Naive thymus-derived CD8-positive, alpha-beta T cell (primary cell): ENCODE measurements at places on chromosomes 7 and 10.

GRCh38 chr7:80640846-80641245 lies 2.4 kb downstream of the CD36 start:
- DNase-seq = no peak

DNA sequence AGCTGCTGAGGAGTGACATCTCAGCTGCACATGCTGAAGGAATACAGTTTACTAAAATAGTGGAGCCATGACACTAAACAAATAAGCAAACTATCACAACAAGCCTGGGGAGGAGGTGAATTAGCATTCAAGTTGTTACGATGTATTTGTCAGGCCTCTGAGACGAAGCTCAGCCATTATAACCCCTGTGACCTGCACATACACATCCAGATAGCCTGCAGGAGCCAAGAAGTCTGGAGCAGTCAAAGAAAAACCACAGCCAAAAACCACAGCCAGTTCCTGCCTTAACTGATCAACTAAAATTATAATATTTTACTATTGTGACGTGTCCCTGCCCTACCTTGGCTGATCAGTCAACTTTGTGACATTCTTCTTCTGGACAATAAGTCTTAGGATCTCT lies 68.6 kb downstream of the NSUN6 start:
- DNase-seq = no peak

DNA sequence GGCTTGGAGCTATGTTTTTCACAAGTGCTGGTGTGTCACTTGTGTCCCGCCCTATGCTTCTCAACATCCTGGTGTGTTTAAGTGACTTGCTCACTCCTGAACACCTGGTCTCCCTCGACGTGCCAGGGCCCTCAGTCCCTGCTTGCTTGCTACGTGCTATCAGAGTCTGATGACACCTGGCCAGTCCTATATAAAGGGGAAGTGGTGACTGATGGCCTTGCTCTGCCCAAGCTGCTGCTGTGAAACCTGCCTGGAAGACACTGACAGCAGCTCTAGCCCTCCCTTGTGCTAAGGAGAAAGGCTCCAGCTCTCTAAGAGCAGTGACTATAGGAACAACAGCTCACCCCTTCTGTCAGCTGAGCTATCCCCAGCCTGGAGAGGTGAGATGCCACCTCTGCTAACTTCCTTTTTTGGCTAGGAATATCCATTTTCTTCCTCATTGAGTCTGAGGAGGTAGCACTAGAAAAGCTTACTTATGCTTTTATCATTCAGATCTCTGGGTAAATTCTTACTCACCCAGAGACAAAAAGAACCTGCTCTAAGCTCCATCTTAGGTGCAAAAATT lies 77.2 kb upstream of the PLXNA4 start:
- no peak for DNase-seq

DNA sequence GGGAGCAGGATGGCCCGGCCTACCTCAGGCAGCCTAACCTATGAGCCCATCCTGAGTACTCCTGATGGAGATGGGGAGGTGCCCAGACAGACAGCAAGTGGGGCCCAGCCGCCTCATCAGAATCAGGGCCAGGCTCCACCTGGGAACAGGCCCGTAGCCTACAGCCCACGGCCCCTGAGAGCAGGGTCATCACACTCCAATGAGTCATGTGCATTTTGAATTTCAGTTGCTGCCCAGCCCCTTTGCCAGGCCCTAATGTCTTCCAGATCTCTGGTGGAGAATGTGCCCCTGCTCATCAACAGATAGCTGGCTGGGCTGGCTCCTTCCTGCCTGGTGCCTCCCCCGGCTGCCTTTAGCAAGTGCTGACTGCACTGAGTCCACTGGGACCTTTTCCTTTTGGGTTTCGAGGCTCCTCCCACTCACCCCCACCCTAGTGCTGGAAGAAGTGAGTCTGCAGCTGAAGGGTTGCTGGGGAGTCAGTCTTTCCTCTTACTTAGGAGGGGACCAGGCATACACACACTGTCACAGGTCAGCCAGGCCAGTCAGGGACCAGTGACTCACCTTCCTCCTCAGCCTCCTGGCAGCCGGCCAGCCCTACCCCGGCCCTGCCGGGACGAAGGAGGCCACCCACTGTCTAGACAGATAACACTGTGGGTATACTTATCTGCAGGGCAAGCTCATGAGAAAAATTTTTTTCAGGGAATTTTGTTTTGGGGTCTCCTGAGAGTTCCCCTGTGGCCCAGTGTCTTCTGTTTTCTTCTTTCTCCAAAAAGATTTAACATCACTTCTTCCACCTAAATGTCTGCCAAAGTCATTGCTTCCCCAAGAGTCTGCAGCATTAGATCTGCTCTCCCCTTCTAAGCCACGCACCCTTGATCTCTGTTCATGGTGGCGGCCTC lies 9.1 kb upstream of the ASIC3 start:
- DNase-seq = no peak

DNA sequence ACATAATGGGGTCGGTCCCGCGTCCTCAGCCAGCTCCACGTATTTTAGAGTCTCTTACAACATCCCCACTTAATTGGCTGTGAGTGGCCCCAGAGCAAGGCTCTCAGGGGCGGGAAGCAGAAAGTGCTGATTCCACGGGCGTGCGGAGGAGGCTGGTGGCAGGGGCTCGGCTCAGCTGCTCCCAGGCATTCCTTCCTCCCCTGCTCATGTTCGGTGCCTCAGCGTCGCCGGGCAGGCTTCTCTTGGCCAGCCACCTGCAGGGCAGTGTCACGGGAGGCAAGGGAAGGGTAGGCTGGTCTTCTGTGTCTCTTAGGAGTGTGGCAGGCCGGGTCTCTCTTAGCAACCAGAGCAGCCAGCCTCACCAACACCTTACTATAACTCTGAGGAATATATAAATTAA lies 33.8 kb downstream of the IL15RA start:
- no peak for DNase-seq

DNA sequence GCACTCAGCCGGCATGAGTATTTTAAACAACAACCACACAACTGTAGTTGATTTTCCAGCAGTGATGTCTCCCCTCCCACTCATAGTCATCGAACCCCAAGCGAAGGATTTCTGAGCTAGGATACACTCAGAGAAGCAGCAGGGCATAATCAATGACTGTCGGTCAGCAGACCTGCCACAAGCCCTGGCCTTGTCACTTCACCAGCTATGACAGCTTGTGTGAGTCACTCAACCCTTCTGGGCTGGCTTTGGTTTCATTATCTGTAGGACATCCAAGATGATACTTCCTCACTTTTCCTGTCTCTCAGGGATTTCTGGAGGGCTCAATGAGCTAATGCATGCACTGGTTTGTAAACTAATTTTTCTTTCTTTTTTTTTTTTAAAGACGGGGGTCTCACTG lies 22.0 kb upstream of the UBE3C start:
- DNase-seq = no peak

DNA sequence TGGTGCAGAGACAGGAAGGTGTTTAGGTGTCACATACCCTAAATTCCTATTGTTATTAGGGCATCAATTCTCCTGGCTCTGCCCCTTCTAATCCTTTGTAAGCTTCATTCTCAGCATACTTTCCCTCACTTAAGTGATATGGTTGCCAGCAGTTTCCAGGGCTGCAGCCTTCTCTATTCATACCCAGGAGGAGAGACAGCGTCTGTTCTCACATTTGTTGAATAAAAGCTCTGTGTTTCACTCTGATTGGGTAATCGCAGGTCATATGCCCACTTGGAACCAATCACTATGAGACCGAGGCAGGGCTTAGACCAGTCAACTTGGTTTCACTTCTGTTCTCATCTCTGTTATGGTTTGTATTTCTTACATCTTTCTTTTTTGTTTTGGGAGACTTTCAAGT lies 109.6 kb upstream of the MTPN start:
- no peak for DNase-seq

DNA sequence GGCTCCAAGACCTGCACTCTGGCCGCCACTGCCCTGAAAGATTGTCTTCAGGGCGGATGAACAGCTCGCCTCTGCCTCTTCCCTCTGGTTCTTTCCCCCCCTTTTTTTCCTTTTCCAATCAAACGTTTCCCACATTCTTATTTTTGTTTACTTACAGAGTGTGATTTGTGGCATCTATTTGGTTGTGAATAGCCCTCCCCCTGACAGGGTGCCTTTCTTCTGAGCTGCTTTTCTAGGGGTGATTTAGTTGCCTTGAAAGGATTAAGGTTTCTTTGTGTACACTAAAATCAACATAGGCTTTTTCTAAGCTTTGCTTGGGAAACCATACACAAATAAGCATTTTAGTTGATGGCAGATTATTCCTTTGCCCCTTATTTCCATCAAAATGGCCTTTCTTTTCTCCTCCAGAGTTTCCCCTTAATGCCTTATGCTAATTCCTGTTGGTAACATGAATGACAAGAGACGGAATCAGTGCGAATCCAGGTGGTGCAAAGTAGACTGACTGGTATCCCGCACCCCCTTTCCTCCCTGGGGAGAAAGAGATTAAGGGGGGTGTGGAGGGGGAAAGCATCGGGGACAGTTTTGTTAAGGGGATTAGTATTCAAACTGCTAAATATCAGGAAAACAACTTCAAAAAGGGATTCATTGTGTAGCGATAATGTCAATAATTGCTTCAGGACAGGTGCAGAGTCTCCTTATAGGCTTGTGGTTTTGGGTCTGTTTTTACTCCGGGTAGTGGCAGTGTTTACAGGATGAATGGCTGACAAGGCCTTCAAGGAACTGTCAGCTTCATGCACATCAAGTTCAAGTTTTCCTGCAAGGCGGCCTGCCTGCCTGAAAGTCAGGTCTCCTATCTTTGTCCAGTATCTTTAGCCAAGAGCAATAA lies 431.6 kb upstream of the GALNT17 start:
- no peak for DNase-seq

DNA sequence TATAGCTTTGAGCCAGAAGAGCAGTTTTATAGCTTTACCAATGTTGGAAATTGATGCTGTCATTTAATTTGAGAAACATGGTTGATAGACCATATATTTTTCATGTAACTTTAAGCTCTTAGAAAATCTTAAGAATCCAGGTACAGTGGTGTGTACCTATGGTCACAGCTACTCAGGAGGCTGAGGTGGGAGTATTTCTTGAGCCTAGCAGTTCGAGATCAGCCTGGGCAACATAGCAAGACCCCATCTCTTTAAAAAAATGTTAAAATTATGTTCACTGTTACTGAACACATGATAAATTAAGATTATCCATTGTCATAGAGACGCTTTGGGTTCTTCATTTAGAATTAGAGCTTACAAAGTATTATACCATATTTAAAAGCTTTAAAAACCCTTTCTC lies 18.2 kb downstream of the REEP3 start:
- DNase-seq = no peak

GRCh38 chr7:108488768-108489538 lies 32.7 kb upstream of the NRCAM start:
- no peak for DNase-seq

- DNase-seq = no peak
Measured at GRCh38 chr10:26837139-26837538, 23.6 kb downstream of the ABI1 start.

- no peak for DNase-seq
Measured at GRCh38 chr10:74598891-74599566, 227.4 kb upstream of the KAT6B start.
